IMR-90 (cell line): ENCODE measurements at places on chromosomes 5 and 9.
A peak's percentile ranks its signal among the peaks of the same experiment; 100 is the strongest.

GRCh38 chr9:79664375-79664831 lies 92.6 kb downstream of the TLE4 start:
- DNase-seq: peak; percentile 36

- peak; percentile 63 for DNase-seq
These were observed at the start of gene CDC20B for GRCh38 chr5:55172937-55173686. Gene CDC20B, minus strand, starts transcription at chr5:55173177. Its CDS starts 177 bp downstream, at chr5:55173000.

GRCh38 chr5:40834391-40834848 lies 602 bp downstream of the RPL37 start:
- DNase-seq: peak; percentile 33

GRCh38 chr9:136711751-136712689 lies at the start of gene DIPK1B:
Gene DIPK1B, plus strand, starts transcription at chr9:136712572. Its CDS starts 94 bp downstream, at chr9:136712666.
- DNase-seq: no peak

- DNase-seq: peak; percentile 26
These were observed 551.8 kb upstream of the ZNF608 start for GRCh38 chr5:125298258-125298657.

DNA sequence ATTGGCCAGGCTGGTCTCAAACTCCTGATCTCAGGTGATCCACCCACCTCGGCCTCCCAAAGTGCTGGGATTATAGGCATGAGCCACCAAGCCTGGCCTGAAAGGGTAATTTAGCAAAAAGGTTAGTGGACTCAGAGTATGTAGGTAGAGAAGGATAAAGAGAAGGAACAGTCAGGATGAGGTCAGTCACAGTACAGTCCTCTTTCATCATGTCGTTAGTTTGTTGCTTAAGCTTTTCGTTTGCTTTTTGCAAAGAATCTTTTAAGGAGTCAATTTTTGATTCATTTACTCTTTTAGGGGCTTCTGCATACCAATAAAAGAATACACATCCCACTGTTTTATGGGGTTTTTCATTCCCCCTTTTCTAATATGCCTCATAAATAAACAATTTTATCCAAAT lies 17.8 kb upstream of the GBGT1 start:
- no peak for DNase-seq

- DNase-seq: peak; percentile 61
These were observed 242.6 kb downstream of the DRD1 start for GRCh38 chr5:175201393-175201792.

- no peak for DNase-seq
These were observed 77.2 kb downstream of the FBXL7 start for GRCh38 chr5:15577132-15577531.

DNA sequence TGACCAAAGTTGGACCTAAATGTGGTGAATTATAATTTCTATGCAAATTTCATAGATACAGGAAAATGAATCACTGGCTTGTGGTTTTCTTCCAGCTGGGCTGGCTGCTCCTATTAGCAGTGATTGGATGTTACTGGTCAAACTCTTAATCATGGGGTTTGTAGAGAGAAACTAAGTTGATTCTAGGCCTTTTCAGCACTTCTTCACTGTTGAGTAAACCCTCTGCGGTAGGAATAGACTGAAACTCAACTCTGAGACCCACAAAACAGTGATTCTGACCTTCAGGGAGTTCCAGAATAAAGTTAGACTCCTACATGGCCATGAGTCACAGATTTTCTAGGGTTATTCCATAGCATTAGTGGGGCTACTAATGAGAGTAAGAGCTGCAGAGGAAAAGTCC lies 47.9 kb upstream of the FKTN start:
- DNase-seq: peak; percentile 89

DNA sequence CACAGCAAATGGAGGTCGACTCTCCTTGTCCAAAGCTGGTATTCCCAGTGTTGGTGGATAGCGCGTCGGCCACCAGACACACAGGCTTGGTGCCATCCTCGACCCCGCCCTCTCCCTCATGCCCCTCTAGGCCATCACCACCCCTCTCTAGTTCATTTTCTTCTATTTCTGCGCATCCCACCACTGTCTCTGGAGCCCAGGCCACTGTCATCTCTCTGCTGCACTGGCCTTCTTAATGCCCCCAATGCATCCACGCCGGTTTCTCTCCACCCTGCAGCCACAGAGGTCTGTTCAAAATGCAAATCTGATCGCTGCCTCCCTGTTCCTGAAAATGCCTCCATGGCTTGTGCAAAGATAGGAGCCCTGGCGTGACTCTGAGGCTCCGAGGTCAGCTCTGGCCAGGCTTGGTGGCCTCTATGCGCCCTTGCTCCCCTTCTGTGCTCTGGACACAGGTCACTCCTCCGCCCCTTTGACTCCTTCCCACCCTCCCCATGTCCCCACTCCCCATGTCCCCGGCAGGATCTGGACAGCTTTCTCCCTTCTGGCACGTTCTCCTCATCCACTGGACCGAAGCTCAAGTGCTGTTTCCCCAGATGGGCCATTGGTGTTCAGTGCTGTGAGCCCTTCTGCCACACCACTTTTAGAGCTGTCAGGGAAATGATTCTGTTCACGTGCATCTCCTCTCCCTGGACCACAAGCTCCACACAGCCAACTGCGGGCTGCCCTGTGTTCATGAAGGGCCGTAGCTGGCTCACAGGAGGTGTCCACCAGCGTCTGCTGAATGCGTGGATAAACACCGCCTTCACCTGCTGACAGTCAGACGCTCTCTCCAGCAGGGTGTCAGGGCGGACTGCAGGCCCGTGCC lies 59.5 kb upstream of the RNF130 start:
- no peak for DNase-seq

GRCh38 chr5:59125011-59125961 lies 542.4 kb downstream of the RAB3C start:
- DNase-seq: peak; percentile 37

- DNase-seq: peak; percentile 42
These were observed 20.2 kb downstream of the CENPH start for GRCh38 chr5:69209602-69210001.

GRCh38 chr9:96209407-96210271 lies 92.3 kb downstream of the HSD17B3 start:
- DNase-seq: peak; percentile 50

DNA sequence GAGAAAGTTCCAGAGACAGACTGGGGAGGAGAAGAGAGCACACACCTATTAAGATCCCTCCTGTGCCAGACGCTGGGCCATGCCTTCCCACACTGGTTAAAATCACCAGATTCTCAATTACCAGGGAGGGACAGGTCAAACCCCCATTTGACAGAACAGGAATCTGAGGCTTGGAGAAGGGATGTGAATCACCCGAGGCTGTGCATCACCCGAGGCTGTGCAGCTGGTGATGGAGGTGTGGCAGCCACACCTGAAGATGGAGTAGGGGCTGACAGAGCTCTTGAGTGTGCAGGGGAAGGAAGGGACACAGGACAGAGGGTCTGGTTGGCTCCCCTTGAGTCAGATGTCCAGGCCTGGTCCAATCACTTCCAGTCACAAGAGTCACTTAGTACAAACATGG lies 70.6 kb downstream of the LMX1B start:
- DNase-seq: no peak

GRCh38 chr5:58666141-58666540 lies 83.3 kb downstream of the RAB3C start:
- DNase-seq: no peak

DNA sequence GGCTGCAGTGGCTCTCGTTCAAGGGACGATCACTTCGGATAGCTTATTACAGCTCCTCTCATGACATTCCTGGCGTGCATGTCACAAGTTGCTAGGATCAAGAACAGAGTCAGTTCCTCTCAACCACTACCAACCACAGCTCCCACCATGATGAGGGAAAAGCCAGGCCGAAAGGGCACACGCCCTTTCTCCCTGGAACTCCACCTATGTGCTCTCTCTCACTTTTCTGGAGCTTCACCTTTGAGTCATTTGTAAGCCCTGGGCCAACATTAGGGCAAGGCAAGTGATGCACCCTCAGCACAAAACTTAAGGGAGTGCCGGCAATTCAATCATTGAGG lies 1.6 kb downstream of the SPACA9 start:
- DNase-seq: no peak

GRCh38 chr9:34500623-34501267 lies 22.0 kb downstream of the ENHO start:
- peak; percentile 19 for DNase-seq

DNA sequence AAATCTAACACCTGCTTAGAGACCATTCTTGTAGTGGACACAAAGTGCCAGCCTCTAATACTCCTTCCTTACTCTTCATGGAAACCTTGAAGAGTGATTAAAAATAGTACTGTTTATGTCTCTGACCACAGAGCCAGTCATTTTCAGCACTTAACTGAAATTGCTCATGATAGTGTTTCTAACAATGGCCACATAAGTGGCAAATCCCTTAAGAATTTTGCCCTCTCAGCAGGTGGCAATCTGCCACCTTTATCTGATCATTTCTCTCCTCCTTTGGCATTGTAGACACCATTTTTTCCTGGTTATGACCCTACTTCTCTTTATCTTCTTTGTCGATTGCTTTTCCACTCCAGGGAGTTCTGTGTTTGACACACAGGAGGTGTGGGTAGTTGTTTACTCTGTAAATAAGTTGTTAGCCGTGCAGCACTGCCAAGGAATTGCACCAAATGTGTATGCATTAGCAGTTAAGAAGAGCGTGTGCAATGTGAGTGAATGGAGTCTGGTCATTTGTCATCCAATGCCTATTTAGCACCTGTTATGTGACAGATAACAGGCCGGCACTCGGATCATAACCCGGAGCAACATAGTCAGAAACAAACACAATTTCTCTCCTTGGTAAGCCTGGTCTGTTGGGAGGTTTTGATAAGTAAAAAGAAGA lies 36.8 kb upstream of the STARD4 start:
- peak; percentile 38 for DNase-seq

DNA sequence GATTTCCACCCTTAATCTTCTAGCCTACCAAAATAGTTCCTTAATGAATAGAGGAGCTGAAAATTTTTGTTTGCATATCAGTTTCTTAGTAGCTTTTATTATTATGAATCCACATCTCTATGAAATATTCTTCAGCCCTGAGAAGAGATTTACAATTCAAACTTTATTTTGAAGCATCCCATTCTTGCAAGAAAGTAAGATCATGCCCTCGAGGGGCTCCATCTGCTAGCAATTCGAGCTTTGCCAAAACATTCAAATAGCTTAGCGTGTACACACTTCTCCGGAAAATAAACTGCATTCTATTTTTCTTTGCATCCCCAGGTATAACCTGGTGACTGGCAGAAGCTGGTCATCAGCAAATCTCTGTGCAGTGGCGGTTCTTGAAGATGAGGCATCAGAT lies 370.7 kb downstream of the MTRR start:
- no peak for DNase-seq

GRCh38 chr5:73985145-73985544 lies 359.1 kb downstream of the ARHGEF28 start:
- peak; percentile 45 for DNase-seq

DNA sequence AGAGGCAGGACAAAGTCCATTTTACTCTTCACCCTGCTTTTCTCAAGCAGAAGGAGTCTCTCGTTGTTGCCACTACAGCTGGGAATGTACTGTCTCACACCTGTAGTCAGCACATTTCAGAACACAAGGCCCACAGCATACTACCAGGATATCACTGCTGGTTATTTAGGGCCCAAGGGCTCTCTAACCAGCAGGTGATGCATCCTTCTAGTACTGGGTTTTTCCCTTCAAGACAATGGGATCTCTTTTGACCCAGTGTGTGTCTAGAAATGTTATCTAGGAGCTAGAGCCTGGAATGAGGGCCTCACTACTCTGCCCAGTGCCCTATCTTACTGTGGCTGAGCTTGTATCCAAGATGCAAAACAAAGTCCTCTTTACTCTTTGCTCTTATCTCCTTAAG lies 235.1 kb upstream of the PRR16 start:
- DNase-seq: no peak

GRCh38 chr9:4095484-4095883 lies 204.4 kb downstream of the GLIS3 start:
- DNase-seq: no peak

GRCh38 chr9:12194731-12195130 lies 498.5 kb upstream of the TYRP1 start:
- DNase-seq: no peak

GRCh38 chr5:164433106-164433870 lies 927.9 kb downstream of the MAT2B start:
- DNase-seq: peak; percentile 35
